Stomach (tissue), 19 donors: ENCODE measurements at places on chromosomes 4 and X. TPM values are rescaled to one million over a fixed set of nuclear protein-coding genes. Genes with fewer than 3 reads are reported as not detected.

- DNase-seq, result peak; percentile 95
Observed at GRCh38 chr4:73620115-73620792, at the start of gene RASSF6. Gene RASSF6 (minus strand): TSS chr4:73620436. CDS start chr4:73611795, 8,641 bp downstream.

GRCh38 chr4:146095091-146095690 is 80.3 kb upstream of the LSM6 start:
- peak; percentile 67 for DNase-seq

The GPRASP1 gene
- total RNA-seq, result 3.6 TPM

DNA sequence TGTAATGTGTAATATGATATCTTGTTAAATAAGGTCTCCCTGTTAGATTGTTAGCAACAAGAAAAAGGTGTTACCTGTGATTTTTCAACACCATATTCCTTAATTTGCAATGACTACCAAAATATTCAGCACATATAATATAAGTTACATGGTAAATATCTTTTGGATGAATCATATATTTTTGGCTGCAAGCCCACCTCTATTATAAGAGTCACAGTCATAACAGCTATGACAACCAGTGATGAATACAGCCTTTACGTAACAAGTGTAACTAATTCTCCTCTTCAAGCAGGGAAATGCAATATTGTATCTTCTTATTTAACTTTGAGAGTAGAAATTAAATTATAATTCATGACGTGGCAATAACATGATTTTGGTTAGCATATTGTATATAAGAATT is 187.0 kb downstream of the NLGN4X start:
- DNase-seq, result no peak

DNA sequence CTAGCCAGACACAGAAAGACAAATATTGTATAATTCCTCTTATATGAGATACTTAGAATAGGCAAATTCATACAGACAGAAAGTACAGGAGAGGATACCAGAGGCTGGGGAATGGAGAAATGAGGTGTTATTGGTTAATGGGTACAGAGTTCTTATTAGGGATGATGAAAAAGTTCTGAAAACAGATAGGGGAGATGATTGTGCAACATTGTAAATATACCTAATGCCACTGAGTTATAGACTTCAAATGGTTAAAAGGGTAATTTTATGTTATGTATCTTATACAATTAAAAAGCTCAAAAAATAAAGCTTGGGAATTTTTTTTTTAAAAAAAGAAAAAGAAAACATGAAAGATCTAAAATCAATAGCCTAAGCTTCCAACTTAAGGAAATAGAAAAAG is 98.8 kb upstream of the TECRL start:
- DNase-seq, result no peak

- no peak for DNase-seq
Observed at GRCh38 chr4:85081196-85081595, 114.7 kb upstream of the WDFY3 start.

DNA sequence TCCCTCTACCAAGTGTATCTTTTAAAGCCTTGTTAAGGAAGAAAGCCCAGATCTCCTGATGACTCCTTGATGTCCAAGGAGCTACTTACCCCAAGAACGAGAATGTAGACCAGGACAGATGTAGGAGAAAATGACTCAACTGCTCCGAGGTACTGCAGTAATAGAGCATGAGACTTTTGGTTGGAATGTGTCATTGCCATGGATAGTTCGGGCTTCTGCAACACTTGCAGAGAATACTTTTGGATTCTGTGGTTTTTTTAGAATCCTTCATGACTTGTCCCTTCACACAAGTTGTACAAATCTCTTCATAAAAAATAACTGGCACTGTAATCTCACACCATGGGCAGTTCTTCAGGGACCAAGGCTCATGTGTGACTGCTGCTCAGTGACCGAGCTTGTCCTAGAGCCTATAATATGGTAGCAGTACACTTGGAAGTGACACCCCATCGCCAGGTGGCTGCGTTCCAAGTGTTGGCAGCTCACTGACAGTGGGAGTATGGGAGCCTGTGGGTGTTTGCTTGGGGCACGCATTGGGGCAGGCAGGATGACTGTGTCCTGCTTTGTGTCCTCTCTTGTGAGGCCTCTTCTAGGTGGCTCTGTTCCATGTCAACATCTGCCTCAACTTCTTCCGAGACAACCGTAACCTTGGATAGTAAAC is 87.9 kb upstream of the WDR1 start:
- DNase-seq, result no peak

- no peak for DNase-seq
Observed at GRCh38 chr4:143186212-143186611, 1.5 kb downstream of the USP38 start.

DNA sequence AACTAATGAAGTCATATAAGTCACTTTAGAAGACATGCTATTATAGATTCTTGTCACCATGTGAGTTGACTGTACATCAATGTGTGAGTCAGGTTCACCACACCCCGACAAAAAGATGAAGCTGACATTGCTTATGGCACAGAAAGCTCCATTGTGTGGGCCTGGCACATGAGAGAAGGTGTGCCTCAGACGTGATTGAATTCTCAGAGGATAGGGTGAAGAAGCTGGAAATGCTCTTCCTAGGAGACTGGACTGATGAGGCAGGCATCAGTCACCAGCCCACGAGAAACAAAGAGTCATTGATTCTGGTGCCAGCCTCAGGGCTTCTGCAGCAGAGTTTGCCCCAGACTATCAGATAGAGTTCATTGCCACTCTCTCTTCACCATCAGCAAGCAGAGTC is 35.9 kb upstream of the LRAT start:
- no peak for DNase-seq

GRCh38 chr4:22881411-22881810 is 188.7 kb downstream of the GBA3 start:
- no peak for DNase-seq

- DNase-seq, result no peak
Observed at GRCh38 chr4:56374956-56375355, 12.3 kb downstream of the AASDH start.

The CLDN22 gene
- total RNA-seq, result not detected

GRCh38 chrX:112761242-112762207 is 79.1 kb downstream of the AMOT start:
- DNase-seq, result no peak

DNA sequence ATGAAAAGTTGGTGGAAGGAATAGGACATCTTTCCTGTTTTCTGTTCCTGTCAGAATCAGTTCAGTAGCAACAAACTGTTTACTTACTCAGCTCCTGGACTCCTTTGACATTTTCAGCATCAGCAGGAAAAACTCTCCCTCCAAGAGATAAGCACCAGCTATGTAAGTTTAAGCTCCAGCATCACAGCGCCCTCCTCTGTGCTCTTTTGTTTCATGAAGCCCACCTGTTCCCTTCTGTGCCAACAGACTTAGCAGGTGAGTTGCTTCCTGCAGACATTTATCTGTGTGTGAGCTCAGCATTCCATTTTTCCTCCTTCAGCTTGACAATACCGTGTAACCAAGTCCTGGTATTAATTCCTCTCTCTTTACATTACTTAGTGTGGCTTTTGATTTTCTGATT is 644.1 kb upstream of the AGA start:
- DNase-seq, result no peak

DNA sequence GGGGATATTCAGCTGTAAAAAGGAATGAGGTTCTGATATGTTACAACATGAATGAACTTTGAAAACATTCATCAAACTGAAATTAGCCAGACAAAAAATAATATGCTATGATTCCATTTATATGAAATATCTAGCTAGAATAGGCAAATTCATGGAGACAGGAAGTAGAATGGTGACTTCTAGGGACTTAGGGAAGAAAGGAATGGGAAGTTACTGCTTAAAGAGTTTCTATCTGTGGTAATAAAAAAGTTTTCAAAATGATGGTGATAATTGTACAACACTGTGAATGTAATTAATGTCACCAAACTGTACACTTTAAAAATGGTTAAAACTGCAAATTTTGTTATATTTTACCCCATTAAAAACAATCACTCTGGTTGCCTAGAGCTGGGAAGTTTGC is 30.2 kb downstream of the SMIM14 start:
- no peak for DNase-seq

The BGN gene
- total RNA-seq, result 6.2 TPM

The LIN54 gene
- total RNA-seq, result 3.1 TPM

GRCh38 chr4:986428-986878 is 391 bp upstream of the IDUA start:
- no peak for DNase-seq

The PF4V1 gene
- total RNA-seq, result not detected

GRCh38 chr4:845836-846251 is 19.9 kb upstream of the CPLX1 start:
- no peak for DNase-seq

- peak; percentile 83 for DNase-seq
Observed at GRCh38 chrX:68822641-68823410, 6.0 kb upstream of the EFNB1 start.

The STEEP1 gene
- 60.8 TPM for total RNA-seq

The TRPC3 gene
- total RNA-seq, result 0.72 TPM
